Stimulated activated CD8-positive, alpha-beta memory T cell treated with anti-CD3 and anti-CD28 coated beads, Interleukin-7, amount 100 ng/mL, for 48 hours (primary cell): ENCODE measurements at places on chromosomes 7 and 10.

DNA sequence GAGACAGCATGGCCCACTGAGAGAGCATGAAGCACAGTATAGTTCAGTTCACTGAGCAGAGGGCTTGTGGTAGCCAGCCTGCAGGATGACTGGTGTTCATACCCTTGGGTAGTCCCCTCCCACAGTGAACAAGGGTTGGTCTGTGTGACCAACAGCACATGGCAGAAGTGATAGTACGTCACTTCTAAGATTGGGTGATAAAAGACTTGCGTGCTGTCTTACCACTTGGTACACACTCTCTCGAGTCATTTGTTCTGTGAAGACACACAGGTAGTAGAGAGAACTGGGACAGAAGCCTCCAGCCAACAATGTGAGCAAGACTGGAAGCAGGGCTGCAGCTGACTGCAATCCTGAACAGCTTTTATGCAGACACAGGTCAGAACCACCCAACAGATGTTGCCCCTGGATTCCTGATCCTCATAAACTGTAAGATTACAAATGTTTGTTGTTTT, 14.6 kb downstream of the EPC1 start:
- peak; percentile 86 for DNase-seq

GRCh38 chr10:122655524-122656307, 43.9 kb downstream of the C10orf120 start:
- no peak for DNase-seq

GRCh38 chr7:27897441-27897847, 157.5 kb downstream of the TAX1BP1 start:
- DNase-seq = no peak

GRCh38 chr10:103849212-103849877, 6.0 kb downstream of the SH3PXD2A start:
- no peak for DNase-seq

GRCh38 chr10:119759832-119760231, 34.0 kb downstream of the INPP5F start:
- no peak for DNase-seq

- DNase-seq = no peak
Measured at GRCh38 chr10:51879238-51879637, 179.8 kb upstream of the CSTF2T start.

GRCh38 chr7:41467596-41467995, 235.3 kb downstream of the INHBA start:
- DNase-seq = no peak

DNA sequence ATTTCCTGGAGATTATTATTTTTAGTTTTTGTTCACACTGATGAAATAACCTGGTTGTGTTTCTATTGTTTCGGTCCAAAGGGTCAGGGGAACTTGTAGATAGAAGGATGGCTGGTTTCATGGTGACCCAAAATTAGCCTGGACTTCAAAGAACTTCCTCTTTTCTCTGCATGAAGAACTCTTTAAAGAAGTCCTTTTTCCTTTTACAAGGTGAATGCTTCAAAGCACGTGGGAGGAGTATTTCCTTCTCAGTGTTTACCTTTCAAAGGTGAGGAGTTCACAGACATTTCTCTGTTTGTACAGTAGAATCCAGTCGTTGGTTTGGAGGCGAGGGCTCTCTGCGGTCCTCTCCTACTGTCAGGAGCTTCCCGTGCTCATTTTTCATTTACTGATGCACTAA, 561.7 kb downstream of the GATA3 start:
- DNase-seq = no peak

DNA sequence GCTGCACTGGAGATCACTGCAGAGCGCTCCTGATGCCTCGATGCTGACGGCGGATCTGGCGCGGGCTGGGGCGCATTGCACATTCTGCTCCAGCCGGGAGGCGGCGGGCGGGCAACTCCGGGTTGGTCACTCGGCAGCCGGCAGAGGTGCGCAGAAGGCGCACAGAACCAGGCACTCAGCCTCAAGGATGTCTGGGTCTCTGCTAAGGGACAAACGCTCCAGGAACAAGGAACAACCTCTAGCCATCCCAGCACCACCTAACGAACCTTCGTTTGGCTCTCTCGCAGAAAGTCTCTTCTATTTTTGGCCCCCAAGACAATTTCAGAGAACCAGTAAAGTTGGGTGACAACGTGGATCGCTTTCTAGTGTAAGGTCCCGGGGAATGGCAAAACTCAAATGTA, 254.6 kb downstream of the OTUD1 start:
- DNase-seq = no peak

DNA sequence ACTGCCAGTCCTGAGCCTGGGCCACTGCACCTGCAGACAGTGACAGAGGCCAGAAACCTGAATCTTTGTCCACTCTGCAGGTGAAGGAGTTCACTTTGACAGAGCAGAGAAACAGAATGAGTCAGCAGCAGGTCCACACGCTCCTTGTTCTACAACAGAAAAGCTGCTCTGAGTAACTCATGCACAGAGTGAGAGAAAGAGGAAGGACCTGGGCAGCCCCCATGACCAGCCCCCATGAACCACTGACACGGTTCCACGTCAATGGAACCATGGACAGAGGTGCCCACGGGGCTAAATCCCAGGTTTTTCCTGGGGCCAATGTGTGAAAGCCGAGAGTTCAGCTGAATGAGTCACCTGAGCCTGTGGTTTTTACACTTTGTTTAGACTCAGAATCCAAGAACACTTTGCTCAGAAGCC, 40.8 kb upstream of the CTBP2 start:
- DNase-seq = no peak

DNA sequence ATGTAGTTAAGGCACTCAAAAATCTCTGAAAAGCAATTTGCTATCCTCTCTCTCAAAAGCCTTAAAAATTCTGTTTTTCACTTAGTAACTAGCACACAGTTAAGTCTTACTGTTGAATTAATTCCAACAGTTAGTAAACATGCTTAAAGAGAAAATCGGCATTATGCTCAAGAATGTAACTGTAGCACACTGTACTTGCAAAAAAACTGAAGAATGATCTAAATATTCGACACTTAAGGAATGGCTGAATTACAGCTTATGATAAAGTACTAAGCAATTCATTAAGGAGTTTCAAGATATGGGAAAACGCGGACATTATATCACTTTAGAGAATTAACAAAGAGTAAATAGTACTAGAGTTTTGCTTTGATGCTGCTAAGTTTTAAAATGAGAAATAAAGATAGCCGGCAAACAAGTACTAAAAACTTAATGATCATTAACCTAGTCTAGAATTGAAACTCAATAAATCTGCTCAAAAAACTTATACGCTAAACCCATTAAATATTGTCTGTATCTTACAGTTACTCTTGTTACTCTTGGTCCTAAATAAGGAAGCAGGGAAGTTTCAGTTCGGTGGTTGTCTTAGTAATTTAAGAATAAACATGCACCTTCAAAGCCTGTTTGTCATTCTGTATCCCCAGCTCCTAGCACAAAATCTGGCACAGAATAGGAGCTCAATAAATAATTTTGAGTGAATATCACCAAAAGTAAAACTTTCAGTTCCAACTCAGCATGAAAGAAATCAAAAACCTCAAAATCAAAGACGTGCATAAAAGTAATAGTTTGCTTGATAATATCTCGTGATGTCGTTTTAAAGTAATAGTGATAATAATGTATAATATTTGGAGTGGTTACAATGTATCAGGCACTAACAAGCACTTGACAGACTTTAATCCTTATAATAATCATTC, 1.2 kb downstream of the TRDMT1 start:
- DNase-seq = no peak

GRCh38 chr7:108063520-108063933, 60.6 kb upstream of the LAMB1 start:
- DNase-seq = no peak

- DNase-seq = no peak
Measured at GRCh38 chr7:16395121-16395520, 26.2 kb downstream of the CRPPA start.

DNA sequence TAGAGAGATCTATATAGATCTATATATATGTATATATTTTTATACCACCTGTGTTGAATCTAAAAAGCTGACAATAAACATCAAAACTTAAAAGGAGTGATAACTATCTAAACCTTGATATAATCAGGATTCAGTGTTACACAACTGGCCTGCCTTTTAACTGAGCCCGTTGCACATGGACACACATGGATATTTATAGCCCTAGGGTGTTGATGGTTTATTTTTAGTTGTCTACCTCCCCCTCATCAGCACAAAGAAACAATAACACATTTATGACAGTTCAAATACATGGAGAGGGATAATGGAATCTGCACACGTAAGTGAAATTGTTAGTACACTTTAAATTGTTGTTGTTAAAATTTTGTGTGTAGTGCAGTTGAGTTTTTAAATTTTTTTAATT, 336.9 kb downstream of the ZNF248 start:
- DNase-seq = no peak

DNA sequence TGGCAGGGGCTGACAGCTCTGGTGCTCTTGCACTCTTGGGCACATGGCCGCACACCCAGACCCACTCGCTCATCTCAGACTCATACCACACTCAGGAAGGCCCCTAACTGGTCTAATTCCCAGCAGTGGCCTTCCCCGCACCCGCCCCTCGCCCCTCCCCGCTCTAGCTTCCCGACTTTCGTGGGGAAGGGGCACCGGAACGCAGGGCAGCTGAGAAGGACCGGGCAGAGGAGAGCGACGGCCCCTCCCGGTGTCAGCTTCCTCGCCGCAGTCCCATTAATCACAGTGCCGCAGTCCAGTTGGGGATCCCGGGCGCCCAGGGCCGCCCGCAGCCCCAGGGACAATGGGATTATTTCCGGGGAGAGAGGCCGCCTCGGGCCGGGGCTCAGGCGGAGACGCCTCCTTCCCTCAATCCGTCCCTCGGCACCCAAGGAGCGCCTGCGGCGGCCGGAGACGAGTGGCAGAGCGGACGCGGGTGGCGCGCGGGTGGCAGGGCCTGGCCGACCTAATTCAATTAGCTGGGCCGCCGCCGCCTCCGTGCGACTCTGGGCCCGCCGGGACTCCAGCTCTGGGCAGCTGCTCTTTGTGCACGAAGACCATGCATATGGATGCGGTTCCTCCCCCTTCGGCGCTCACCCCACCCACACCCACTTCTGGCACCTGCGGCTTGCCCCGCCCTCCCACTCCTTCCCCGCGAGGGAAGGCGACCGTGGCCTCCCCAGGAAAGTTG, 7.8 kb upstream of the TLX1 start:
- DNase-seq = no peak

- DNase-seq = no peak
Measured at GRCh38 chr10:35934642-35934995, 292.5 kb upstream of the FZD8 start.

GRCh38 chr7:67407392-67408071, 410.9 kb downstream of the TYW1 start:
- no peak for DNase-seq

DNA sequence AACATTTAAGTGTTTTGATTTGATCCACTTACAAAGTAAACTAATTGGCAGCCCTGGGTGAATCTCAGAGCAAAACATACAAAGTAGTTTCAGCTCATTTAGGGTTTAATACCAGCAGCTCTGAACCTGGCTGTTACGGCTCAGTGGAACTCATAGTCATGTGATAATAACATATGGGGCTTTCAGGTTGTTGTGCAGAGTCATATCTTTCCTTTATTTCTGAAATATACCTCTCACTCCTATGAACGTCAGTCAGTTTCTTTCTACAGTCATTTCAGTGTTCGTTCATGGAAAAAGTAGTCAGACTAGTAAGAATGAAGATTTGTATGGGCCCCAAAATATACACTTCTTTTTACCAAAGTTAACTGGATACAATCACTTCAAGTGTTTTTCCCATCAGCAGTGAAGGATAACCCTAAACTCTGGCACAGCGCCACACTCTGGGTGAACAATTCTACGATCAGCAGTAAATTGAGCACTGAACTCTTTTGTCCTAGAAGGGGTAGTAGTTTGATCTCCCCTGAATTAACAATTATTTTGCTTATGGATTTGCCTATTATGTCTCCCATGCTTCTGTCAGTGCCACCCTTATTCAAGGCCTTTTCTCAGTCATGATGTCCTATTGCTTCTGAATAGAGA, 218.6 kb downstream of the THSD7A start:
- DNase-seq = no peak

- no peak for DNase-seq
Measured at GRCh38 chr10:126391192-126391885, 3.1 kb upstream of the ADAM12 start.

DNA sequence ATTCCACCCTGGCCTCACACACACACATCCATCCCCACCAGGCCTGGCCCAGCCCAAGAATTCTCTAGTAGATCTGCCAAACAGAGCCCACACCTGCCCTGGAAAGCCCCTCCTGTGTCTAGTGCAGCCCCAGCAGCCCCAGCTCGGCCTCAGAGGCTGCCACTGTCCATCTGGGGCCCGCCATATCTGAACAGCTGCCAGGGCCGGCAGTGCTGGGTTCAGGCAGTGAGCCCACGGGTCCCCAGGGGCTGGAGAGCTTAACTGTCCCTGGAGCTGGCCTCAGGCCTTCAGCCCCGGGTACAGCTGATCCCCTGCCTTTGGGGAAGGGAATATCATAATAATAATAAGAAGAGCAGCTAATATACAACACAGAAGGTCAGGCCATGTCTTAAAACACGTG, 574 bp downstream of the MYL10 start:
- DNase-seq = no peak

- DNase-seq = no peak
Measured at GRCh38 chr7:14817829-14818614, 84.5 kb downstream of the DGKB start.

- DNase-seq = no peak
Measured at GRCh38 chr10:133529576-133529946, 2.4 kb downstream of the CYP2E1 start.

DNA sequence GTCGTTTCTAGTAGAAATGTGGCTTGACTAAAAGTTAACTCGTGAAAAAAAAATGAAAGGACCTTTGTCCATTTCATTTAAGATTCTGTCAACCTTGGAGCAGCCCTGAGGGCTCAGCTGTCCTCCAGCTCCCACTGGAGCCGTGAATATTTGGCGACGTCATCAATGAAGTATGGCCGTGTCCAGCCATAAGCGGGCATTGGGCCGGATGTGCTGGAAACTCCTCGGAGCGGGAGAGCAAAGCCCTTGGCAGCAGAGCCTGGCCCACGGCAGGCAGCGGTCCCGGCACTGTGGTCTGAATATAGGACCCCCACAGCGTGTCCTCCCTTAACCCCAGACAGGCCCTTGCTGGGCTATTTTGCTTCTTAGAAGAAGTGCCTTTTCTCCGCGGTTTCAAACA, 50.0 kb downstream of the JAKMIP3 start:
- DNase-seq = no peak

DNA sequence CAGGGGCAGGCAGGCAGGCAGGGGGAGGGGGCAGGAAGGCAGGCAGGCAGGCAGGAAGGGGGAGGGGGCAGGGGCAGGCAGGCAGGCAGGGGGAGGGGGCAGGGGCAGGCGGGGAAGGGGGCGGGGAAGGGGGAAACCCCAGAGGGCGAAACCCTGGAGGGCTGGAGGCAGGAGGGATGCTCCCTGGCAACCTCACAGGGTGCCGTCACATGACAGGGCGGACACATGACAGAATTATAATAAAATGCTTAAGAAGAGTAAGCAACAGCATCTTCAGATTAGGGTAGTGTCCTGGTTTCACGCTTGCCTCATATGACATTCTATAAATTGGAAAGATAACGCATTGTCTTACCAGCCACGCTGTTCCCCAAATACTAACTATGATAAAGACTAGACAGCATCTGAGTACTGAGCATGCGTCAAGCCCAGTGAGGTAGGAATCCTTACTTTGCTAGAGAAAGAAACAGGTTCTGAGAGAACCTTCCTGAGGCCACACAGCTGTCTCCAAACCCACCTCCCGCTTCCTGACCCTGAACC, 131.6 kb downstream of the DIP2C start:
- no peak for DNase-seq

- no peak for DNase-seq
Measured at GRCh38 chr10:120738658-120739057, 112.5 kb upstream of the WDR11 start.

- DNase-seq = no peak
Measured at GRCh38 chr7:37732253-37732652, 48.7 kb downstream of the GPR141 start.
